ENCODE measurements at places on chromosomes 2 and 18.

- DNase-seq: no peak
Measured at GRCh38 chr2:128302011-128302743, 16.5 kb downstream of the HS6ST1 start.

GRCh38 chr2:172446474-172447063 lies 19.2 kb downstream of the ITGA6 start:
- DNase-seq: no peak

DNA sequence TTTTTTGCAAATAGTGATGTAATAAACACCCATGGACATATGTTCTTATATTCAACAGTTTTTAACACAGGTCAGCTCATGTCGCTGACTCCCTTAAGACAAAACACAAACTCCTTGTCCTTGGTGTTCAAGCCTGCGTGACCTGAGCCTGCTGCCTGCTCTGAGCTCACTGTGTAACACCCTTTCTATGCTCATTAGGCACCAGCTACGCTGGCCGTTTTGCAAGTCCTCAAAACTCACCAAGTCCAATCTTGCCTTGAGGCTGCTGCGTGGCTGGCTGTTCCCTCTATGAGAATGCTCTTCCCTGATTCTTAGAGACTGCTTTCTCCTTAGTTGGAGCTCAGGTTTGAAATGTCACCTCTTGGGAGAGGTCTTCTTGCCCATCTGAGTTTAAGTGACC lies 100.5 kb upstream of the GLI2 start:
- DNase-seq: no peak

DNA sequence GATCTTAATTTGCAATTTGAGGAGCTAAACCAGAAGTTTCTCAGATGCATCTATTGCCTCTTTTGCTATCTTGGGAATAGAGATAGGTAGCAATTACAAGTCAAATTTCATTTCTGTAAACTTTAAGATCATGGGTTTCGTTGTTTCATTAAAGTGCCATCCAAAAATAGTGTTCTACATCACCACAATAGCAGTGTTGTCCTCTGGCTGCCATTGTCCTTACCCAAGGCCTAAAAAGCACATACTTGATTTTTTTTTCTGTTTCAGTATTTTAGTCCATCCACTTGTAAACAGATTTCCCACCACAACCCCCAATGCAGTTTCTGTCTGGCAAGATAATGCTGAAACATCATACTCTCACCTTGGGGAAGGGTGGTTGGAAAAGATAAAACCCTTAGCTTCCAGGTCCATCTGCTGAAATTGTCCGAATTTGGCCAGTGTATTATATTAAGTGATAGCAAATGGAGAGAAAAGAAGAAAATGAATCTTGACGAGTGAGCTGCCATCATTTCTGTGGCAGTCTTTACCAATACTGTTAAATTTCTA lies 136.2 kb downstream of the LCLAT1 start:
- no peak for DNase-seq

- no peak for DNase-seq
Measured at GRCh38 chr2:55498582-55498981, 20.9 kb upstream of the CFAP36 start.

GRCh38 chr2:234670052-234670451 lies 173.2 kb upstream of the ARL4C start:
- DNase-seq: no peak

- DNase-seq: no peak
Measured at GRCh38 chr2:235286622-235287374, 207.0 kb upstream of the AGAP1 start.

DNA sequence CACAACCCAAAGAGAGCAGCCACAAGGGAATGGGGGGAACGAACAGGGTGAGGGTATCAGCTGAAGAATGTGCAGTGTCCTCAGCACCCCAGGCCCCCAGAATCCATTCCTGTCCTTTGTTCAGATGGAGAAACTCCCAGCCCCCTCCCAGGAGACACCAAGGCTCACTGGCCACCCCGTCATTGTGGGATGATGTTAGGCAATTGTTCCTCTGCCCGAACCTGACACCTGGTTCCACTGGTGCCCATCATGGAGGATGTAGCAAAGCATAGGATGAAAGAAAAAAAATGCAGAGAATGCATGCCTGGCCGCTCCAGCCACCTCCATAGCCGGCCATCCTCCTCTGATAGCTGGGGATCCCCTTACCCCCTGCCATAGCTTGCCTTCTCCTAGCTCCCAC lies 197.3 kb upstream of the TWIST2 start:
- DNase-seq: no peak

DNA sequence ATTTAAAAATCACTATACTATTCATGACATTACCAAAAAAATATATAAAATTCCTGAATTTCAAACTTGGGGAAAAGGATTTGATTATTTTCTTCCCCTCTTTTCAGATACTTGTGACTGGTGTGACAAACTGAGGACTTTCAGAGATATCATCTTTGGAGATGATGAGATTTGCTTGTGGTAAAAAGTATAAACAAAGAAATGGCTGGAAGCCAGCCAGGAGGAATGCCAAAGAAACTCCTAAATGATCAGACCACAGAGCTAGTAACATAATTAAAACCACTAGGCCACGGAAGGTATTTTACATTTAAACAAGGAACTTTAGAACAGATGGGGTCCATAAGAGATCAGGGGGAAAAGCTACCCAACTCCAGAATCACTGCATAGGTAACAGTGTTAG lies 58.7 kb downstream of the PIGN start:
- no peak for DNase-seq

DNA sequence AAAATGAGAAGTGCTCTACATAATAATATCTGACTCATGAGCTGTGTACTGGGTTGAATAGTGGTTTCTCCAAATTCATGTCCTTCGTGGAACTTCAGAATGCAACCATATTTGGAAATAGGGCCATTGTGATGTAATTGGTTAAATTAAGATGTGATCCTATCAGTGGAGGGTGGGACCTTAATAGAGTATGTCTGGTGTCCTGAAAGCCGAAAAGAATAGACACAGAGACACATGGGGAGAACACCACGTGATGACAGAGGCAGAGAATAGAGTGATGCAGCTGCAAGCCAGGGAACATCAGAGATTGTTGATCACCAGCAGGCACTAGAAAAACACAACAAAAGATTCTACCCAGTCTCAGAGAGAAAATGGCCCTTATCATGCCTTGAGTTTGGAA lies 310.1 kb downstream of the EXOC6B start:
- no peak for DNase-seq

- no peak for DNase-seq
Measured at GRCh38 chr2:46812361-46813019, 103.1 kb downstream of the MCFD2 start.

DNA sequence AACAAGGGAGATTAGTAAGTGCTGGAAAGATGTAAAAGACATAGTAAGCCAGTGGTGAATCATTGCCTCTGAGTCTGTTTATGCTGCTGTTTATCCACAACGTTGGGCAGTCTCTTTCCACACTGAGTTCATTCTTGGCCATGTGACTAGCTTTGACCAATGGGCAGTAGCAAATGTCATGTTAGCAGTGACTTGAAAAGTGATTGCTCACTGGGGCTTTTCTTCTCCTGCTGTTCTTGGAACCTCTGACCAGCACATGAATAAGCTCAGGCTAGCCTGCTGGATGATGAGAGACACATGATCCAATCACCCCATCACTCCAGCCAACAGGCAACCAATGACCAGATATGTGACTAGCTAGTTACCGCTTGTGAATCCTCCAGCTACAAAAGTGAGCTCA lies 360.4 kb downstream of the SLC4A3 start:
- no peak for DNase-seq

DNA sequence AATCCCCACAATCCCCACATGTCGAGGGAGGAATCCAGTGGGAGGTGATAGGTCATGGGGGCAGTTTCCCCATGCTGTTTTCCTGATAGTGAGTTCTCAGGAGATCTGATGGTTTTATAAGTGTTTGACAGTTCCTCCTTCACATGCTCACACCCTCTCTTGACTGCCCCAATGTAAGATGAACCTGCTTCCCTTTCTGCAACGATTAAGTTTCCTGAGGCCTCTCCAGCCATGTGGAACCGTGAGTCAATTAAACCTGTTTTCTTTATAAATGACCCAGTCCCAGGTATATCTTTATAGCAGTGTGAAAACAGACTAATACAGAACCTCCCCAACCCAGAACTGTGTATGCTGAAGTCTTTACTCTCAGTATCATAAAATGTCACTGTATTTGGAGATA lies 289.5 kb upstream of the MMADHC start:
- no peak for DNase-seq

DNA sequence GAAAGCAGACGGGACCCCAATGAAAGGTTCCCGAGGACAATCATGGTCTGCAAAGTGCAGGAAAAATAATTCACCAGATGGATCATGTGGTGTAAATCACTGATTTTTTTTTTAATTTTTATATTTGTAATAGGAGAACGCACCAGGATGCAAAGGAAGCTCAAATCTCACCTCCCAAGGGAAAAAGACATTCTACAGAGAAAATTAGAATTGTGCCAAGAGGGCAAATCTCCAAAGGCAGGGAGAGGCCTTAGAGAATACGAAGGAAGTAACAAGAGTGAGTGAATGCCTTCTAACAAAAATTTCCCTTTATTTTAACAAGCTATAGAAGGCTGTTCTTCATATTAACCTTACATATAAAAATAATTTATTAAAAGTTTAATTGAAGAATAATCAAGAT lies 90.9 kb downstream of the ANKRD44 start:
- DNase-seq: no peak

DNA sequence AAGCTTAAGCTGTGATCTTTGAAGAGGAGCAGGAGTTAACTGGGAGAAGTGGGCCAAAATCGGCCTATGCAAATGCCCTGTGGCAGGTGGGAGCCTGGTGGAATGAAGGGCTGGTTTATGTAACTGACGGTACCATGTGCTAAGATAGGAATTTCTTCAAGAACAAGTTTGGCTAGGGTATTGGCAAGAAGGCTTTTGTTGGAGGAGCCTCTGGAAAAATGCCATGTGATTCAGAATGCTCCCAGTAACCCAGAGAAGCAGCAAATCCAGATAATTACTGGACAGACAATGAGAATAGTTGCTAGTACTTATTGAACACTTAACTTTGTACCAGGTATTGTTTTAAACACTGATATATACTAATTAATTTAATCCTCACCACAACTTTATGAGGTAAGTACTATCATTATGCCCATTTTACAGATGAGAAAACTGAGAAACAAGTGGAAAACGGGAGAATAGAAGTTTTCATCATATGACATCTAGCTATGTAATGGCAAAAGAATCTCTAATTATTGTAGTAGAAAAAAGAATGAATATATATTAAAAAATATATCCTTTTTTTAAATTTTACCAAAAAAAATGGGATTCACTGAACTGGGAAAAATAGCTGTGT lies 9.1 kb upstream of the FAM124B start:
- DNase-seq: no peak

GRCh38 chr2:229714736-229715541 lies 584 bp upstream of the DNER start:
- DNase-seq: no peak

DNA sequence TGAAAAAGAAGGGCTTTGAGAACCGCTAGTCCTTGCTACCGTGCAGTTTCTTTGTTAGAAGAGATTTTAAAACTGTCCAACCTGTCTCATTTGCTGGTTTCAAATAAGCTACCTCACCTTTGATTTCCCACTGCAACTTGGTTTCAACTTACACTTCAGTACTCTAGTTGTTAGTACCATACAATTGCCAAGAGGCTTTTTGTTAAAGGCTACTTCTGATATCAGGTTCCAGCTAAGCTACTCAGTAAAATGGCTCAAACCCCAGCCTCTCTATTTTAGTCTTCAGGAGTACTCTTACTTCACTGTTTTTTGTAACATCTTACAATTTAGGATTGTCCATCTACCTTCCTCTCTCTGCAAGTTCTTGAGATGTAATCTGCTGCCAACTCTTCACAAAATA lies 91.6 kb downstream of the INO80D start:
- no peak for DNase-seq

GRCh38 chr2:145753966-145754365 lies 1234.0 kb upstream of the ZEB2 start:
- DNase-seq: no peak

- no peak for DNase-seq
Measured at GRCh38 chr2:60534052-60534685, 19.3 kb downstream of the BCL11A start.

- DNase-seq: no peak
Measured at GRCh38 chr2:177448031-177448430, 55.5 kb downstream of the AGPS start.

GRCh38 chr2:1713839-1714236 lies 30.5 kb downstream of the PXDN start:
- no peak for DNase-seq

GRCh38 chr2:1728821-1729220 lies 15.5 kb downstream of the PXDN start:
- no peak for DNase-seq

GRCh38 chr2:181725476-181725875 lies 45.2 kb upstream of the NEUROD1 start:
- no peak for DNase-seq

DNA sequence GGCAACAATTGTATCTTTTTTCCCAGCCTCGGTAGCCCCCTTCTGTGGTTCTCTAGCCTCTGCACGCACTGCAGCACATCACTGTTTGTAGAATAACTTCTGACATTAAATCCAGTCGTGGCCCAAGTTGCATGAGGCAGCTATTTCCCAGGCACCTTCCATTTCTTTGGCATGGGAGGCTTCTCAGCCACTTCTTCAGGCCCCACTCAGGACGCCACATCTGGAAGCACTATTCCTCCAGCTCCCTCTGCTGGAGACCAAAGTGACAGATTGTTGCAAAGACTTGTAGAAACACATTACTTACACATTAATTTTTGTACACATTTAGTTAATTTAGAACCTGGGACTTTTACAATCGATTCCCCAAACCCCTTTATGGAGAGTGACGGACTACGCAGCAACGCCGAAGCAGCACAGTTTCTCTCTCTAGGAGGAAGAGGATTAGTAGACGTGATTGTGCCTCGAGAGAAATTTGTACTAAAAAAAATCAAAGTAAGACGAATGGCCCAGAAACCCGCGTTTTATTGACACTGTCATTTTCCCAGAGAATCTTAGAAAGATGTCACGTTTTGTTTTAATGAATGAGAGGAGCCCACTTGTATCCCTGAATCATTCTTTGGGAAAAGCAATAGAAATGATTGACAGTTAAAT lies 57.8 kb upstream of the RGPD5 start:
- DNase-seq: peak; percentile 4

- no peak for DNase-seq
Measured at GRCh38 chr18:63346480-63347183, 20.4 kb downstream of the KDSR start.

DNA sequence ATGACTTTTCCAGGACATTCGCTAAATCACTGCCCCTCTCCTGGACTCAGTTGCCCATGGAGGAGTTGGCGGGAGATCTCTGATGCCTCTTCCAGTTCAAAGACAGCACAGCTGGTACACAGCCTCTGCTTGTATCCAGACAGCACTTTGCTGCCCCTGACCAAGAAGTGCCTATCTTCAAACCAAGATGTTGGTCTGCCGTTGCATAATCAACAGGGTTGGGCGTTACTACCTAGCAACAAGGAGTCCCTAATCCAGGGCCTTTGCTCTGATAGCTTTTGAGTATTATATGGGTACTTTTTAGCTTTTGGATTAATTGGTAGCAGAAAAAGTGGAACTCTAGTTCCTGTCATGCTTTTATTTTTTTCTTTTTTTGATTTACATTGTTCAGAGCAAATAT lies 166.6 kb downstream of the FAM210A start:
- no peak for DNase-seq

GRCh38 chr2:31297751-31298150 lies 63.8 kb downstream of the EHD3 start:
- DNase-seq: no peak
